MM.1S (cell line): ENCODE measurements at places on chromosomes 6 and 20.

GRCh38 chr6:107793191-107793590 lies 30.9 kb downstream of the SCML4 start:
- no peak overlapping the region for H3K27ac ChIP-seq
- peaks cover 11% of the 10 kb centered on the region for H3K4me1 ChIP-seq
- H3K4me3 ChIP-seq: no peak overlapping the region
- no peaks in the 10 kb centered on the region for H3K27me3 ChIP-seq
- DNase-seq: no peak
- H3K36me3 ChIP-seq: no peaks in the 10 kb centered on the region

GRCh38 chr6:124535299-124535698 lies 426.9 kb upstream of the RNF217 start:
- H3K4me3 ChIP-seq: no peak overlapping the region
- H3K36me3 ChIP-seq: no peaks in the 10 kb centered on the region
- H3K27ac ChIP-seq: no peak overlapping the region
- H3K4me1 ChIP-seq: no peaks in the 10 kb centered on the region
- DNase-seq: no peak

DNA sequence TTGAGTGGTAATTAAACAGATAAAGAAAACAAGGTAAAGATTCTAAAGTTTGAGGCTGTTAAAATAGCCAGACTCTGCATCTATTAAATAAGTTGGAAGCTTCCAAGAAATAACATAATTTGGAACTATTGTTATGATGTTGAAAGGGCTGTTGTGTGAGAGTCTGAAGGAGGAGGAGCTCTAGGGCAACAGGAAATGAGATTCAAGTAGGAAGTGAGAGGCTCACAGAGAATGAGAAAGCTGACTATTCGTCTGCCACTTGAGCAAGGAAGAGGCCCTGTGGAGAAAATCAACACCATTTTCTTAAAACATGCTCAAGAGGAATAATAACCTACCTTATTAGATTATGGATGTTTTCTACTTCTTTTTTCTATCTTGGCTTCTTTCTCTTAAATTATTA lies 185.2 kb downstream of the SLC24A3 start:
- H3K36me3 ChIP-seq: no peaks in the 10 kb centered on the region
- no peaks in the 10 kb centered on the region for H3K27me3 ChIP-seq
- H3K4me1 ChIP-seq: peaks cover 5% of the 10 kb centered on the region; the same call in 1 of the 2 replicates
- no peak overlapping the region for H3K4me3 ChIP-seq

- H3K27me3 ChIP-seq: 0 out of 2 replicates have a peak, but pooled peaks cover 5% of the 10 kb centered on the region
- H3K27ac ChIP-seq: no peak overlapping the region
- H3K4me1 ChIP-seq: no peaks in the 10 kb centered on the region
These were observed 26.8 kb upstream of the DDR1 start for GRCh38 chr6:30857549-30857948.

- 0 out of 2 replicates have a peak, but pooled peaks cover 3% of the 10 kb centered on the region for H3K36me3 ChIP-seq
- peak overlapping the region; percentile 98 for H3K27ac ChIP-seq
- peaks cover 57% of the 10 kb centered on the region for H3K4me1 ChIP-seq
- DNase-seq: no peak
These were observed 8.4 kb downstream of the ADA start for GRCh38 chr20:44643154-44643519.

DNA sequence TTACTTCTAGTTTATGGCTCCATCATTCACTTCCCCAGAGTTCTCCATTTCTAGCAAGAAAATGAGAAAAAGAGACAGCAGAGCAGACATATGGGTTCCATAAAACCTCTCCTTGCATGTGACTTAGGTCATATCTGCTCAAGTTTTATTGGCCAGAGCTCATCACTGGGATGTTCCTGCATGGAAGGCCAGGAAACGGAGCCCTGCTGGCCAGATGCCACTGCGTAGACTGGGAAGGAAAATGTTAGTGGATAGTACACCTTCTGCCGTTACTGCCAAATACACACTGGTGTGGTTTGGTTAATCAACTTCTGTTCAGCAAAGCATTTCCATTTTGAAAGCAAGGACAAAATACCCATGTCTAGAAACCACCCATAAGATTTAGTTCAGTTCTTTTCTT lies 220.6 kb upstream of the TSHZ2 start:
- no peaks in the 10 kb centered on the region for H3K27me3 ChIP-seq
- H3K36me3 ChIP-seq: no peaks in the 10 kb centered on the region
- no peak overlapping the region for H3K4me3 ChIP-seq
- no peak overlapping the region for H3K27ac ChIP-seq

- no peaks in the 10 kb centered on the region for H3K27me3 ChIP-seq
- DNase-seq: no peak
- no peak overlapping the region for H3K4me3 ChIP-seq
- no peak overlapping the region for H3K27ac ChIP-seq
- H3K36me3 ChIP-seq: no peaks in the 10 kb centered on the region
These were observed 54.3 kb upstream of the GPR31 start for GRCh38 chr6:167211881-167212712.

- H3K4me3 ChIP-seq: no peak overlapping the region
- DNase-seq: no peak
- H3K27ac ChIP-seq: no peak overlapping the region
- H3K4me1 ChIP-seq: no peaks in the 10 kb centered on the region
- no peaks in the 10 kb centered on the region for H3K36me3 ChIP-seq
These were observed 69.4 kb upstream of the KIF25 start for GRCh38 chr6:167928111-167928510.

DNA sequence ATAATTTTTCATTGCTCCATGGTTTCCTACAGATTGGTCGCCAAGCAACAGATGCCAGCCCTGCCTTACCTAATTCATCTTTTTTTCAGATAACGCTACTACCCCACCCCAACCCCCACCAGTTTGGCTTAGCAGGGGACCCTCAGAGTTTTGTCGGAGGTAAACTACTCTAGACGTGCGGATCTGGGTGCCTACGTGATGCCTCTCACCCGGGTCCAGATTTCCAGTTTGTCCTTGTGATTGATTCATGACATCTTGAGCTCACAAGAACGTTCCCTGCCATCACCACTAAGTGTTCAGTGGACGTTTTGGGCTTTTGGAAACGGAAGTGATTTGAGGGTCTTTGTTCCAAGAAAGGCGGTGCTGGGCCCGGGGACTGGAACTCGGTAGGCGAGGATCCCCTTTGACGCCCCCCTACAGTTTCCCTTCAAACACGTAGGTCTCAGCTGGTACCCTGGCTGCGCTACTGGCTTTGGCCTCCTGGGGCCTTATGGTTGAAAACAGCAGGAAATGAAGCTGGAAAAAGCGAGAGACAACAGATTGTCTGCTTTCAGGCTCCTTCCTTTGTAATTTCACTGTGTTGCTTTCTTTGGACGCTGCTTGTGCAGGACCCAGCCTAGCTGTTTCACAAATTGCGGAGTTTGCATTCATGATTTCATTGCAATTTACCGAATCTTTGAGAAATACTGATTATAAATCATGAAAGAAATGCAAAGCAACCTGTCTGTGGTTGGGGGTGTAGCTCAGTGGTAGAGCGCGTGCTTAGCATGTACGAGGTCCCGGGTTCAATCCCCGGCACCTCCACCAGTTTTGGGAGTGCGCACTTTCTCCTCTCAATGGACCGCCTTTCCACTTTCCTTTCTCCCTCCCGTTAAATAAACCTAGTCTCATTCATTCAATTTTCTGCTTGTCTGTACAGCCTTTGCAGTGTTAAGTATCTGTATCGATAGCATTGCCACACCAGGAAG lies 81.0 kb downstream of the GPX5 start:
- no peak overlapping the region for H3K27ac ChIP-seq
- no peak overlapping the region for H3K4me3 ChIP-seq
- no peaks in the 10 kb centered on the region for H3K36me3 ChIP-seq

GRCh38 chr6:90351696-90352095 lies 55.1 kb upstream of the BACH2 start:
- no peaks in the 10 kb centered on the region for H3K27me3 ChIP-seq
- H3K4me3 ChIP-seq: no peak overlapping the region
- no peak overlapping the region for H3K27ac ChIP-seq
- H3K4me1 ChIP-seq: peaks cover 36% of the 10 kb centered on the region

DNA sequence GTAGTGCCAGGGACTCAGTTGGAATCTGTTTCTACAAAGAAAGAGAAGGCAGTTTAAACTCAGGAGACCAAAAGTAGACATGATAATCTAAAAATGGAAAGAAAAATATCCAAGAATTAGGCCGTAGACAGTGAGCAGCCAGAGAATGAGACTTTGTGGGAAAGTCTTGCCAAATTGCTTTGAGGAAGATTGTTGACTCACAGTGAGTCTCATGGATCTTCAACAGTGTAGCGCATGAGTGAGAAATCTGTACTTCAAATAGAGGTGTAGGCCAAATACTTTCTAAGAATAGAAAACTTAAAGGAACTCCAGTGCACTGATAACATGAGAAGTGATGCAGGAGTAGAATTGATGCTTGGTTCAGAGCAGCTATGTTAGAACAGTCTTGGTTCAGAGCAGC lies 284.5 kb downstream of the HTR1B start:
- H3K36me3 ChIP-seq: no peaks in the 10 kb centered on the region
- no peaks in the 10 kb centered on the region for H3K27me3 ChIP-seq
- H3K4me3 ChIP-seq: no peak overlapping the region

DNA sequence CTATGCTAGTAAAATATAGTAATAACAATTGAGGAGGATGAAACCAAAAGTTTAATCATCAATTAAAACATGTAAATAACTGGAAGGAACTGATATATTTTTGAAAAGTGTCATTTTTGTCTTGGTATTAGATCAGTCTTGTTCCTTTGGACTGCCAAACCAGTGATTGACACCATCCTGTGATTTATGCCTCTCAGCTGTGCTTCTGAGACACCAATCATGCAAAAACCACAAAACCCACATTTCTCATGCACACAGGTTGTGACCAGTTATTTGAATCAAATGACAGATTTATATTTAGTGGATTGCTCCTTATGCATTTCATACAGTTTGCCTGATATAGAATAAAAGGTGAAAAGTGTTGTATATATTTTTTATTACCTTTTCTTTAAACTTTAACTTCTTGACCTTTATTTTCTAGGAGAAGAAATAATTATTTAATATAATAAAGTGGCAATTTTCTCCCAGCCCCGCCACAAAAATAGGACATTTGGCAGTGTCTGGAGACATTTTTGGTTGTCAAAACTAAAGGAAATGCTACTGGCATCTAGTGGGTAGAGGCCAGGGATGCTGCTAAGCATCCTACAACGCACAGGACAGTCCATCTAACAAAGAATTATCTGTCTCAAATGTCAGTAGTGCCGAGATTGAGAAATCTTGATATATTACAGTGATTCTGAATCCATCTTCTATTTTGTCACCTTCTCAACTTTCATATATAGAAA lies 383.6 kb downstream of the BCKDHB start:
- no peaks in the 10 kb centered on the region for H3K4me1 ChIP-seq
- H3K4me3 ChIP-seq: no peak overlapping the region
- H3K27me3 ChIP-seq: no peaks in the 10 kb centered on the region
- no peak overlapping the region for H3K27ac ChIP-seq
- peak; percentile 71 for DNase-seq
- no peaks in the 10 kb centered on the region for H3K36me3 ChIP-seq

DNA sequence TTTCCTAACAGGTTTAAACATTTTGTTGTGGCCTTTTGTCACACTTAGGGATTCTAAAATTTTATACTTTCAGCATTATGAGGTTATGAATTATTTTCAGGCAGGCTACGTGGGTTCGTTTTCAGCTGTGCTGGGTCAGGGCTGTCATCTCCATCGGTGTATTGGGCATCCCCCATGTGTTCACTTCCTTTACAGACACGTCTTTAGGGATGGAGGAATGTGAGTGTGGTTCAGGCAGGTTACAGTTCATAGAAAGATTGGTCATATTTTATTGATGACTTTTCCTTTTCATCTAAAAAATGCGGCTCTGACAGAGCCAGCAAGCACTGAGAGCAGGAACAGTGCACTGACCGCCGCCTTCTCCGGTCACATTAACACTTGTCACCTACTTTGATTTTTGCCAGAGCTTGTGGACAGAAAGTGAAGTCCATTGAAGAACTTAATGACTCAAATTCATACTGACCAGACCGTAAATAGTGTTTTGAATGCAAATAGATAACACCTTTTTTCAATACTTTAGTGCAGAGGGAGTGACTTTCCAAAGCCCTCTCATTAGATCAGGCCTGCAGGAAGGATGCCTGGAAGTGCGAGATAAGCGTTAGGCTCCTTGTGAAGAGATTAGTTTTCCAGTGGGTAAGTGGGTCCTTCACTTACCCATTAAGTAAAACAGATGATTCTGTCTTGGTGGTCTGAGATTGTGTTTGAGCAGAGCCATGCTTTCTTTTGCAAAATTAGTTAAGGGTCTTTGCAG lies 113.1 kb downstream of the TIAM2 start:
- H3K27ac ChIP-seq: no peak overlapping the region
- H3K4me1 ChIP-seq: no peaks in the 10 kb centered on the region
- no peak overlapping the region for H3K4me3 ChIP-seq
- no peak for DNase-seq
- H3K36me3 ChIP-seq: no peaks in the 10 kb centered on the region

DNA sequence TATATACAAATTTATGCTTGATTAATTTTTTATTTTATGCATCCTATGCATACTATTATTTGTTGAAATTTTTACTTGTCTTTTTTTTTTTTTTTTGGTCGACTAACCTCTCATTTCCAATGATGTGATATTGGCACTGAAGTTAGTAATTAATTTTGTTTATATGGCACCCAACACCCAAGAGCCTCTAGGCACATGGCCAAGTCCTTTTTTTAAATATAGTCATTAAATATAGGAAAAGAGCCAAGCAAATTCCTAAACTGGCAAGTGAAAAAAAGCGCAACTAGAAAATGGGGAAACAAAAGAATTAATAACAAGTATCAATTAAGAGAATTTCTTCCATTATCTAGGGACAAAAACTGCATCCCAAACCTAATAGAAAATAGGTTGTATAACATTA lies 85.5 kb upstream of the HS3ST5 start:
- no peaks in the 10 kb centered on the region for H3K4me1 ChIP-seq
- no peak for DNase-seq
- no peak overlapping the region for H3K4me3 ChIP-seq
- no peak overlapping the region for H3K27ac ChIP-seq

DNA sequence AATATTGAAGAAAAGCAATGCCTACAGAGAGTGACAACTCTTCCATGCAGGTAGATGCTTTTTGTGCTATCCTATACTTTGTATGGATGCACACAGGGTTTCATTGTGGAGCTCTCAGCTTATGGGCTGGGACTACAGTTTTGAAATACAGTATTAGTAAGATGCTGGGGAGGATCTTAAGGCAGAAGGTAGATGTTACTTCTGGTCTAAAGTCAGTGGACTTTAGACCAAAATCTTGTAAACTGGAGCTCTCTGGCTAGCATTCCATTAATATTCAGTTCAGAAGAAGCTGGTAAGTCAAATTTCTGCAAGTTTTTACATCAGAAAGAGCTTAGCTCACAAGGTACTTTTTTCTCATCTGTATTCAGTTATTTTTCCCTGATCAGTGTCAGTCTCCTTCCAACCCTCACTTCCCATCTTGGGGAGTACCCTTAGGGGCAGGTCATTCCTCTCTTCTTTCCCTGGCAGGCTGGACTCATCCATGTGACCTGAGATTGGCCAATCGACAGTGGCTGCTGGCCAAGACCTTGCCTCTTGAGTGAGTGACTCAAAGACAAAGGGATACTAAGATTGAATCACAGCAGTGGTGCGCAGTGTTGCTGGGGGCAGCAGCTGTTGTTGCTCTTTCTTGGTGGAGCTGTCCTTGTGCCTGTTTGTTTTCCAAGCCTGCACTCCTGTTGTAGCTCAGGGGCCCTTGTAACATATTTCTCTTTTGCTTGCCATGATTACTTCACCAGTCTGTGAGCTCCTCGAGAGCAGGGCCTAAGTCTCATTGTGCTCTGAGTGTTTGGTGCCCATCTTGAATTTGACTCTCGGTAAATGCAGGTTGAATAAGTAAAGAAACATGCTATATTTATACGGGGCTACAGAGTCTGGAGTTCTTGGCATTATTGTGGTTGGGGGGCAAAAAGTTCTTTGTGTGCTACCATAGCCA lies 2.8 kb upstream of the PHF20 start:
- no peaks in the 10 kb centered on the region for H3K27me3 ChIP-seq
- DNase-seq: no peak
- H3K27ac ChIP-seq: peak overlapping the region; percentile 87
- H3K4me1 ChIP-seq: peaks cover 29% of the 10 kb centered on the region
